ENCODE measurements at places on chromosomes 6 and 20.
A peak's percentile ranks its signal among the peaks of the same experiment; 100 is the strongest.

DNA sequence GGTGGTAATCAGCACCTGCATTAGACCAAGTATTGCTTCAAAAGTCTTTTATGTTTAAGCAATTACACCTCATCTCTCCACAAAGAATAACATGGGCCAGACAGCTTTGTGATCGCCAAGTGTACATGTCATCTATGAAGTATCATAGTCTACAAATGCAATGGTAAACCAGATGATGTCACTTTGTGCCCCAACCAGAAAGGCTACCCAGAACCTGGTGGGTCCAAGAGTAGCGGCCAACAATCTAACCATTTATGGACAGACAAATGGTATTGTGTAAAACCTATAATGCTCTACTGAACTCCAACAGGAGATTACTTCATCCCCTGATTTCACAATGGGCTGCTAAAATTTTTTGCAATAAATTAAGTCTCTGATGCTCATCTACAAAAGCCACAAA, 295.9 kb downstream of the GMDS start:
- no peak for DNase-seq

GRCh38 chr20:59146780-59147565, 16.6 kb upstream of the ZNF831 start:
- no peak for DNase-seq

- DNase-seq, result no peak
Measured at GRCh38 chr6:170459451-170459850, 93.7 kb downstream of the PSMB1 start.

DNA sequence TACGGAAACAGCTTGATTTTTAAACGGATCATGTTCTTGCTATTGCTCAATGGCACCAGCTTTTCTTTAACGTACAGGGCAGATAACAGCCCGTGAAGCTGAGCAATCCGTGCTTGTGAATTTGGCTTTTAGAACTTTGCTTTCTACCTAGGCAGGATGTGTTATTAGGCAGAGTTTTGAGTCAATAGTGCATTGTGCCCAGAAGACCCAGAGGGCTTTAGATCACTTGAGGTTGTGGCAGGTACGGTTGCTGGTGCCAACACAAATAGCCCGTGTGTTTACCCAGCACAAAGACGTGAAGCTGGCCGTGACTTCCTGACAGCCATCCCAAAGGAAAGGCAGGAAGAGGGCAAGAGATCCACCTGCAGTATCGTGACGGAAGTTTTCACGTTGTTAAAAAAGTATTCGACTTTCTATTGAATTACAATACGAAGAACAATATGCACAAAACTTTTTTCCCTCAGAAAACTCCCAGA, 117.4 kb upstream of the FRMD1 start:
- DNase-seq, result no peak

GRCh38 chr6:170545405-170545804, 7.7 kb downstream of the PSMB1 start:
- DNase-seq, result no peak

GRCh38 chr20:3011752-3012151, 31.7 kb upstream of the GNRH2 start:
- DNase-seq, result no peak

DNA sequence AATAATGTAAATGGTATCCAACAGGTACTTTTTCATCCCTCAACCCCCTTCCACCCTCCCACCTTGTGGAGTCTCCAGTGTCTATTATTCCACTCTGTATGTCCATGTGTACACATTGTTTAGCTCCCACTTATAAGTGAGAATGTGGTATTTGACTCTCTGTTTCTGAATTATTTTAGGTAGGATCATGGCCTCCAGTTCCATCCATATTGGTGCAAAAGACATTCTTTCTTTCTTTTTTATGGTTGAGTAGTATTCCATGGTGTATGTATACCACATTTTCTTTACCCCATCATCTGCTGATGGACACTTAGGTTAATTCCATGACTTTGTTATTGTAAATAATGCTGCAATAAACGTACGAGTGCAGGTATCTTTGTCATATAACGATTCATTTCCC, 58.2 kb upstream of the PRND start:
- DNase-seq, result no peak

GRCh38 chr20:25622450-25623224, 1.2 kb downstream of the NANP start:
- DNase-seq, result no peak

DNA sequence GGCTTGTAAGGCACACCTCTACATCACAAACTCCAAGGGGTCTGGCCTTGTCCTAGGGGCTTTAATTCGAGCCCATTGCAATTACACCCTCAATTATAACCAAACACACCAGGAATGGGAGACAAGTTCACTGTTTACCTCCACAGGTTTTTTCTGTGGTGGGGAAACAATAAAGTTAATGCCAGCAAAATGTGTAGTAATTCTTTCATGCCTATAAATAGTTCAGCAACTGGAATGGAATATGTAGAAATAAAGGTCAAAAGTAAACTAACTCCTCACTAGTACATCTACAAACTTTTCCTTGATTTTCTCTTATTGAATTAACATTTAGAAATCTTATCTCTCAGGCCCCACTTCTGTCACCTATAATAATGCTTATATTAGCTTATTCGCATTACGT, 27.1 kb upstream of the RIPK1 start:
- no peak for DNase-seq

DNA sequence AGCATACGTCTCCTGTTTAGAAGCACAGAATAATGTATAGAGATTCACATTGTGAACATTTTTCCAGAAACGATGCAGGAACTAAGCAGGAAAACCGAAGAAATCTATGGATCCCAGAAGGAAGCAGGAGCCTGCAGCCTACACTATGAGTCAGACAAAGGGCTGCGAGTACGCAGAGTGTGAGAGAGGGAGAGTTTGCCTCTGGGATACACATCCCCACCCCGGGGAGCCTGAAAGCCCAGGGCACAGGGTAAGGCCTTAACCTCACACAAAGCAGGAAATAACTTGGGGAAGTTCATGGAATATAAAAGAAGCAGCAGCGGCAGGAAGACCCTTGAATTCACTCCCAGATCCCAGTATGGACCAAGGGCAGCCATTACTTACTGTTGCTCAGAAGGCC, 842.1 kb upstream of the MANEA start:
- DNase-seq, result no peak

- DNase-seq, result no peak
Measured at GRCh38 chr6:28880894-28881780, 42.6 kb downstream of the TRIM27 start.

DNA sequence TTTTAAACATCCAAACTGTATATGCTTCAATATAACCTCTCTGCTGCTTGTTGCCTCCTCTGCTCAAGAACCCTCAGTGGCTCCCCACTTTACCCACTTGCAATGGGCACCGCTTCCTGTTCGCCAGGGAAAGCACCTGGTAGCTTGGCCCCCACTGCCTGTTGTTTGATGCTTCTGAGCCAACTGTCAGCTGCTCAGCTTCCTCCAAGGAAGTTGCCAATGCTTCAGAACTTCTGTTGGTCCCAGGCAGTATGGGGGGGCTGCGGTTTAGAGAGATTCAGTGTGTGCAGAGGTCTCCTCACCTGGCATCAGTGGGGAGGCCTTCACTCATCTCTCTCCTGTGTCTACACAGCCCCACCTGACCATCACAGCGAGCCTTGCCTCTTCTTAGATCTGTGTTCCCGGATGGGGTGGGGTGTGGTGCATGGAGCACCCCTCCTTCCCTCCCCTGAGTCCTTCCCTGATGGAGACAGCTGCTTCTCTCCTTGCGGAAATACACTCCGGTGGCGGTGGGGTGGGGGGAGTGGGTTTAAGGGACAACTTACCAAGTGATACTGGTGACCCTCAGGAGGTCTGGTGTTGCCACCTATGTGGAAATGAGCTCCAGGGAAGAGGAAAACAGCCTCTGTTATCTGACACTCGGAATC, 308.1 kb downstream of the CDH26 start:
- DNase-seq, result no peak

DNA sequence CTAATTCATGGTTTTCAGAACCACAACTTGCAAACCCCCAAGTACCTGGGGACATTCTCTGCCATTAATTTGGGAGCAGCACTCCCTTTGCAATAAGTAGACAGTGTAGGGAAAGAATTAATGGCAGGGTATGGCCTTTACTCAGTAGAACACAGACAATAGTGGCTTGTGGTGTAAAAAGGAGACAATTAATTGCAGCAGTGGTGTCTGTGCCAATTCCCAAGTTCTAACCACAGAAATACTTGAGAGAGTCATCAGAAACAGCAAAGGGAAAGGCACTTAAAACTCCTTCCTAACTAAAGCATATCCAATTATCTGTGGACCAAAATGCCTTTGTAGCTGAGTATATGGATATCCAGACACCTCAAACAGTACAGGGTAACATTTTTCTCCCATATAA, 257.6 kb upstream of the POU3F2 start:
- no peak for DNase-seq

- DNase-seq, result no peak
Measured at GRCh38 chr6:21101694-21102093, 491.9 kb upstream of the SOX4 start.

- no peak for DNase-seq
Measured at GRCh38 chr20:3188823-3189413, 15.6 kb downstream of the DDRGK1 start.

DNA sequence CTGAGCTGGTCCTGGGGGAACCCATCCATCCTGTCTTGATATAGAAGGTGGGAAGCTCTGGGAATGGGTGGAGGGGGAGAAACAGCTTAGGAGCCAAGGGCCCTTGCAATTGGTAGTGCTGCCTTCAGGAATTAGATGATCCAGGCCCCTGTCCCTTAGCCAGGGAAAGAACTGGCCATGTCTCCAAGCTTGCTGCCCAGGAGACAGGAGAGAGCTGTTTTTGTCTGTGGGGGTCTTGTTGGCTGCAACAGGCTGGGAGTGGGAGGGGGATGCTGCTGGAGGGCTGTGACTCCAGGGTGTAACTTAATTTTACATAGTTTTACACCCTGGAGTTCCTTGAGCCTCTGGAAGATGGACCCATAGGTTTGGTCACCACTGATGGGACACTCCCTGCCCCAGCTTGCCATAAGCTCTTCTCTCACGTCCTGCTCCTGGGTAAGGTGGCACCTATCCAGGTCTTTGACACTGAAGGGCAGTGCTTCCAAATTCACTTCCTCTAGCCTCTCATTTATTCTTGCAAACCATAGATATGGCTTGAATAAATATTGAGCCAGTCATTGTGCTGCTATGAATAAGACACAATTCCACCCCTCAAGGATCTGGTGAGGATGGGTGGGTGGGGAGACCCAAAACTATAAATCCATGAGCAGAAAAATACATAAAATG, 16.8 kb downstream of the VEGFA start:
- no peak for DNase-seq

DNA sequence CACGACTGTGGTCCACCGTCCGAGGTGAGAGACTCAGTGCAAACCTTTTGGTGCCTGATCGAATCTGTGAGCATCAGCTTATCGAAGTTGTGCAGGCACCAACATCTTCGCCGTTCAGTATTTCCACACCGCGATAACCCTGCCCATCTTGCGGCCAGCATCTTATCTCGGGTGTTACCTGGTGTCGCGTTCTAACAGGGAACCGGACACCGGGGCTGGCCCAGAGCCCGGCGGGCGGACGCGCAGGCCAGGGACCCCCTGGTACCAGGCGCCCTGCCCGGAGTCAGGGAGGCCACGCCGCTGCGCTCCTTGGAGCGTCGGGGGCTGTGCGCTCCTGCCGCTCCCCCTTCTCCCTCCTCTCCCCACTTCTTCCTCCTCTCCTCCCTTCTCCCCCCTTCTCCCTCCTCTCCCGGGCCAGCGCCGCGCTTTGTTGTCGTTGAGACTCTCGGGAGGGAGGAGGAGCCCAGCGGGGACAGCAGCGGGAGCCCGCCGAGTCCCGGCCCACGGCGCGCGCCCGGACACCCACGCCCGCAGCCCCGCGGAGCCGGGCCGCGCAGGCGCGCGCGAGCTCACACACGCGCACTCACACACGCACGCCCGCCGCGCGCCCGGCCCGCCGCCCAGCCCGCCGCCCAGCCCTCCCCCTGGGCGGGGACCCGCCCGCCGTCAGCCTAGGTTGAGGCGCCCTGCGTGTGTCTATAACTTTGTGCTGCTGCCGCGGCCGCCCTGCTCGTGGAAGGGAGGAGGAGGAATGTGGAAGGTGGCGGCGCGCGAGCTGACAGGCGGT, 1.4 kb upstream of the FOXO3 start:
- DNase-seq, result peak; percentile 50

GRCh38 chr6:105561486-105561885, 158.6 kb upstream of the PREP start:
- DNase-seq, result no peak

DNA sequence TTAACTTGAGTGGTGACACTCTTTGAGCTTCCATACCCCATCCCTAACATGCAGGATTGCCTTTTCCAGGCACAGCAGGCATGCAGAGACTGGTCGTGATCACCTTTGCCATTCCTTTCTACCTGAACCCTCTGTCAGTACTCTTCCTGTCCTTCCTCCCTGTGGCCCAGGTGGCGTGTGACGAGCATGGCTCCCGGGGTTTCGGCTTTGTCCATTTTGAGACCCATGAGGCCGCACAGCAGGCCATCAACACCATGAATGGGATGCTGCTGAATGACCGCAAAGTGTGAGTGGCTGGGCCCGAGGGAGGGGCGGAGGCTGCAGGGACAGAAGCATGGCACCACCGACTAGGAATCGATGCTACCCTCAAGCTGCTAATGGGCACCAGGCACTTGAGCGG, 6.7 kb downstream of the PABPC1L start:
- DNase-seq, result no peak

DNA sequence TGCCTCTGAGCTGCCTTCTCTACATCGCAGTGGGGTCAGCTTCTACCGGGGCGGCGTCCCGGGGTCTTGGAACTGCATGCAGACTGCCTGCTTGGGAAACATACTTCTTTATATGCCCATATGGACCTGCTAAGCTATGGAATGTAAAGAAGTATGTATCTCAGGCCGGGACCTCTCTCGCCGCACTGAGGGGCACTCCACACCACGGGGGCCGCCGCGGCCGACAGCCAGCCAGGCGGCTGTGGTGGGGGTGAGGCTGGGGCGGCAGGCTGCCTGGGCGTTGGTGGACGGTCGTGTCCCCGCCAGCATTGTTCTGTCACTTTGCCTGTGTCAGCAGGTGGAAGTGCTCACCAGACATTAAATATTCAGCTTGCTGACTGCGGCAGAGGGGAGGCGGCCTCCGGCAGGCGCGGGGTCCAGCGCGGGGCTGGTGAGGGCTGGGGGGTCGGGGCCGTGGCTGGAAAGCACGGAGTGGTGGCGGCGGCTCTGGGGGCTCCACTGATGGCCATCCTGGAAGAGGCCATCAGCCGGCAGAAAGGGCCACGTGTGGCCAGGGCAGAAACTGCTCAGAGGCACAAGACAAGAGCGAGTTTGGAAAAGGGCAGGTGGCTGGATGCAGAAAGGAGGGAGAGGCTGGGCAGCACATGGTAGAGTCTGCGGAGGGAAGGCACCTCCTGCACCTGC, 78.6 kb upstream of the GATA5 start:
- no peak for DNase-seq

Data from pulmonary artery endothelial cell (primary cell).